Stimulated activated CD4-positive, alpha-beta T cell treated with anti-CD3 and anti-CD28 coated beads, Interleukin-4, amount 100 ng/mL, for 1 hour (primary cell): ENCODE measurements at places on chromosomes 2 and 18.

DNA sequence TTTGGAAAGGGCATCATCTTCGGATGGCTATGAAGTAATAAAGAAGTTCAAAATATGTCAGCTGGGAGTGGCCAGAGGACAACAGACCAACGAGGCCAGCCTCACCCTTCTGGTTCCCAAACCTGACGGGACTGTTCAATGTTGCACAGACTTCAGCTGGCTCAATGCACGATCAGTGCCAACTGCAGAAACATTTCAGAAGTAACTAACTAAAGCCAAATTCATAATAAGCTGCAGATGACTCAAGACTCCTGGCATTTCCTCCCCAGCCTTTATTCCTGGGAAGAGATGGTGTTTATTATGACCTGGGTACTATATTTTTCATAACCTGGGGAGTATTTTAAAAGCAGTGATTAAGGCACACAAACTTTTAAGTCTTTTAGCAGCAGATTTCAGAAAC is 3.8 kb upstream of the ATP6V1C2 start:
- no peak for DNase-seq

DNA sequence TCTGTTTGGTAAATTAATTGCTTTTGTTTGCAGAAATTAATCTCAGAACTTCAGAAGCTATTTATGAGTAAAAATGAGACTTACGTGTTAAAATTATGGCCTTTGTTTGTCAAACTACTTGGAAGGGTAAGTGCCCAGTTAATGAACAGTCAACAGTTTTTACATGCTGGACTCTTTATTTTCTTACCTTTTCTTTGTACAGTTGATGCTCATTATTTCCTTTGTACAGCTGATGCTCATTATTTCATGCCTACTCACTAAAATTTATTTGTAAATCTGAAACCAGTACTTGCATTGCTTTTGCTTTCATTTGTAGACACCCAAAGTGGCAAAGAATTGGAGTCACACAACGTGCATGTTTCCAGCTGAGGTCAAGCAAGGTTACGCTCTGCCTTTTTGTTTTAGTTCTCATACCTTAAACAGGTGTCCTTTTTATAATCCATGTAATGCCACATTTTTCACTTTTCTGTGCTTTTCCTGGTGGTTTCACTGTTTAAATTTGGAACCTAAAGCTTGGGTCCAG is 13.3 kb downstream of the RIF1 start:
- DNase-seq = no peak

- DNase-seq = no peak
Observed at GRCh38 chr2:66509326-66509811, 74.4 kb downstream of the MEIS1 start.

- no peak for DNase-seq
Observed at GRCh38 chr2:54581326-54582039, 125.4 kb downstream of the SPTBN1 start.

DNA sequence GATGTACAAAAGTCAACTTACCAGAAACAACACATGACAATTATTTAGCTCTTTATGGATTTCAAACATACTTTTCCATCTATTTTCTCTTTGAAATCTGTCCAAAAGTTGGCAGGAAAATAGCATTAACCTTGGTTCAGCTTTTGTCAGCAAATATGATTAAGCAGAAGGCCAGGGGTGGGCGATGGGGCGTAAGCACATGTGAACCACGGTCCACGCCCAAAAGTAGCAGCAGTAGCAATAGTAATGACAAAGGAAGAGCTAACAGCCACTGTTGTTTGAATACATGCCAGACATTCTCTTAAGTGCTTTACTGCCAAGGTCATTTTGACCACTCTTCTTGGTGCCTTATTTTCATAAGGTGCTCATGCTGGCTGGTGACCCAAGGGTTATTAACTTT is 73.5 kb downstream of the ANTXR1 start:
- DNase-seq = no peak

- DNase-seq = no peak
Observed at GRCh38 chr2:121257480-121257840, 27.5 kb downstream of the TFCP2L1 start.

DNA sequence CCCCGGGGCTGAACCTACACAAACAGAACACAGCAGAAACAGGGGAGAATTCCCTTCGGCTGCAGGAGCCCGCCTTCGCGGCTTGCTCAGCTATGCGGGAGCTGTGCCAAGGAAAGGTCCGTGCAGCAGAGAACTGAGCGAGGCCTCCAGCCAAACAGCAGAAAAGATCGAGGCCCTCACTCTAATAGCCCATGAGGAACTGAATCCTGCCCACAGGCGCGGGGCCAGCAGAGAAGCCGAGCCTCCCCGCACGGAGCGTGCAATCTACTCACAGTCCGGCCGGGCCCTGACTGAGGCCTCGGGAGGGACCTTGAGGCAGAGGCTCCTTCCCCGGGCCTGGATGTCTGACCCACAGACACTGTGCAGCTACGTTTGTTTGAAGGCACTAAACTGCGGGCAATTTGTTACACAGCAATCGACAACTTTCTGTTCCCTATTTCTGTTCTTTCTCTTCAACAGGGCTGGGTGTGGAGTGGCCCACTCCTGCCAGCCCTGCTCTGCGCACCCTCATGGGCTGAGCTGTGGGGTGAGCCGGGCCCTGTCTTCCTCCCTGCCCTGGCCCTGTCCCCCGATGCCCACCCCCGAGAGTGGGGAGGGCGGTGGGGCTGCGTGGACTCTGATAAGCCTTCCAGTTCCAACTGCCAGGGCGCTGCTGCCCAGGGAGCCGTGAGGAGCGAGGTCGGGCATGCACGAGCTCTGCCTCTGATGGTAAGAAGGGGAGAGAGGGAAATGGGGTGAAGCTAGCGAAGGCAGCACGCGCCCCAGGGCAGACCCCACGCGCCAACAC is 13.7 kb downstream of the HES6 start:
- no peak for DNase-seq
